Esophagus muscularis mucosa (tissue), 4 donors: ENCODE measurements at places on chromosomes 2 and 18.

DNA sequence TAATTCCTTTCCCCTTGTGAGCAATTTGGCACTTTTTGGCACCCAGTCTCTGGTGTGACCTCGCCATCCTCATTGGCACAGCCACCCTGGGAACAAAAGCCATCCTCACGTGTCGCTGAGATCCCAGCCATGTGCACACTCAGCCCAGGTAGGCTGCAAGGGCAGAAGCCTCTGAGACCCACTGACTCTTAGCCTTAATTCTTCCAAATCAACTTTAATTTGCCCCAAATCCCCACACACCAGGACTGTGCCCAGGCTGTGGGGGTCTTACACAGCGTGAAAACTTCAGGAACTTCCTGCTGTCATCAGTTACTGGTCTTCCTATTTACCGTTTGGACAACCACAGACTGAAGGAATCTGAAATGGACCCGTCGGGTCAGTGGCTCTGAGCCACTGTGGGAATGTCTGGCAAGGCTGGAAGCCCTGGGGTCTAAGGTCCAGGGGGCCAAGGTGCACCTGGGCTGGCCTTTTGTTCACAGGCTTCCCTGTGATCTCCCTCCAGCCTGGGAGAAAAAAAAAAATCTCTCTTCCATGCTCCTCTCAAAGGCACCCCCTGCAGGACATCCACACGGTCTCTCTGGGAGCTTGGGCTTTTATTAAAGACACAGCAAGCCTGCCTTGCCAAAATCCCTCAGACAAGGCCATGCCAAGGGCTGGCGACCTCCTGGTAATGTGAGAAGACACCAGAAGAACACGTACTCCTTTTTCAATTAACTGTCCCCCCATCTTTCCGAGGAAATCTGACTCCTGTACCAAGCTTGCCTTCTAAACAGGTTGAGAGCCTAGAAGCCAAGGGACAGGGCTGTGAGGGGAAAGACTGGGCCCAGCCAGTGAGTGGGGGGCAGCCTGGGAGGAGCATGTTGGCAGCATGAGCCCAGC is 42.1 kb upstream of the LAPTM4A start:
- H3K4me3 ChIP-seq: no peak overlapping the region
- peaks cover 21% of the 10 kb centered on the region for H3K4me1 ChIP-seq
- DNase-seq: no peak
- no peak overlapping the region for H3K27ac ChIP-seq
- no peaks in the 10 kb centered on the region for H3K36me3 ChIP-seq

- H3K4me3 ChIP-seq: no peak overlapping the region
Observed at GRCh38 chr2:177093371-177093770, 119.2 kb upstream of the HNRNPA3 start.

GRCh38 chr2:88657131-88657530 is 29.9 kb upstream of the EIF2AK3 start:
- no peaks in the 10 kb centered on the region for H3K27me3 ChIP-seq
- DNase-seq: no peak
- H3K4me3 ChIP-seq: no peak overlapping the region
- H3K4me1 ChIP-seq: peaks cover 9% of the 10 kb centered on the region
- H3K27ac ChIP-seq: no peak overlapping the region
- no peaks in the 10 kb centered on the region for H3K36me3 ChIP-seq

DNA sequence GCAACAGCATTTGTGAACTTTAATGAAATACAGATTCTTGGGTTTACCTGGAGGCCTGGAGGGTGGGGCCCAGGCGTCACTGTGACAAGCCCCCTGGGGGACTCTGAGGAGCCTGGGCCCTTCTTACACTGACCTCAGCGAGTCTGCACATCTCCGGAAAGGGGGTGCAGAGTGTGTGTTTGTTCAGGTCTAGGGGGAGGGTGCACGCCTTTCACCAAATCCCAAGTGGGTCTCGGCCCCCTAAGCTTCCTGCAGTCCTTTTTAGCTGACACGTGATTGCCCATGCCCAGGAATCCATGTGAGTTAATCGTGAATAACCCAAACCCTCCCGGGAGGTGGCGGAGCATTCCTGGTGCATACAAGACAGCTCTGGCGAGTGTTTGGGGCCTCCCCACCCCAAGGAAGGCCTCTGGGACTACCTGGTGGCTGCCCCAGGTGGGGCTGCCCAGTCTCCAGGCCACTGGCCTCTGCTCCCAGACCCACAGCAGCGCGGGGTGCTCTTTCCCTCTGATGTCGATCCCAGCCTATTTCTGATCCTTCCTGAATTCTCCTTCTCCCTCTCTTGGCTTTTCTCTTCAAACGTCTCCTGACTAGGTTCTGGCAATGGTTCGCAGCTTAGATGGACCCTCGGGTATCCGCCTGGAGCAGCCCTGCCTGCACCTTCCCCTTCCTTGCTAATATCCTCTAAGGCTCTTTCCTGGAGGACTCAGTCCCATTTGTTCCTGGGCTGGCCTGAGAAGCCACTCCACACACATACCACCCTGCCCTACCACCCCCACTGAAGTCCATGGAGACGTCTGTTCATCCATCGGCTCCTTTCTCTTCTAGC is 10.0 kb downstream of the NGEF start:
- H3K27ac ChIP-seq: no peak overlapping the region
- no peak for DNase-seq
- H3K4me1 ChIP-seq: no peaks in the 10 kb centered on the region
- no peaks in the 10 kb centered on the region for H3K36me3 ChIP-seq
- H3K27me3 ChIP-seq: peaks cover 9% of the 10 kb centered on the region

DNA sequence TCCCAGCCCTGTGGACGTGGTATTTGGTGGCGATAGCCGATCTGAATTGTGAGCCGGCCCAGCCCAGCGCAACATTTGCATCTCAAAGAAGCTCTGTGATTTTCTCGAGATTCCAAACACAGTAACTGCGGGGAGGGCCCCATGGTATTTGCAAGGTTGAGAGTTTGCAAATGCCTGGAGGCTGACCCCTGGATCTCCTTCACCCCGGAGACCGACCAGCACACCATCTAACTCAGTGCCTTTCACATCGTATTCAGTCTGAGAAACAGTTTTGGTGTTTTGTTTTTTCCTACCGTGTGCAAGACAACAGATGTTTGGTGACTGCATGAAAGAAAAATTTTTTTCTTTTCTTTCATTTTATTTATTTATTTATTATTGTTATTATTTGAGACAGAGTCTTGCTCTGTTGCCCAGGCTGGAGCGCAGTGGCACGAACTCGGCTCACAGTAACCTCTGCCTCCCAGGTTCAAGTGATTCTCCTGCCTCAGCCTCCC is 40.3 kb downstream of the MYCN start:
- H3K27me3 ChIP-seq: no peaks in the 10 kb centered on the region
- H3K27ac ChIP-seq: no peak overlapping the region
- no peaks in the 10 kb centered on the region for H3K36me3 ChIP-seq
- peaks cover 18% of the 10 kb centered on the region for H3K4me1 ChIP-seq

DNA sequence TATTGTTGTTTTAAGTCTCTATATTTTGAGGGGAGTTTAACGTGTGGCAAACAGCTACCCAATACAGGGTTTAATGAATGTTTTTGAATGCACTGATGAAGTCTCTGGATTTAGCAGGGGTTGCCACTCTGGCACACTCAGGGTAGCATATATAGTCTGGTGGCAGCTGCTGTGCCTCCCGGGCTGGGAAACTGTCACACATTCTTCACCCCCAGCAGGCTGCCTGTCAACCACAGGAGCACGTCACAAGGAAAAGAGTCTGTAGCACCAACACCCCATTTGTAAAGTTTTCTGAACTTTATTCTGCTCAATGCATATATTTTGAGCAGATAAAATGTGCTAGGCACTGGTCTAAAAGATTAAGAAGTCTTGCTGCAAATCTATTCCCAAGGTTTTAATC is 39.3 kb downstream of the NGEF start:
- no peaks in the 10 kb centered on the region for H3K36me3 ChIP-seq
- H3K4me3 ChIP-seq: no peak overlapping the region
- no peaks in the 10 kb centered on the region for H3K27me3 ChIP-seq
- H3K27ac ChIP-seq: no peak overlapping the region

DNA sequence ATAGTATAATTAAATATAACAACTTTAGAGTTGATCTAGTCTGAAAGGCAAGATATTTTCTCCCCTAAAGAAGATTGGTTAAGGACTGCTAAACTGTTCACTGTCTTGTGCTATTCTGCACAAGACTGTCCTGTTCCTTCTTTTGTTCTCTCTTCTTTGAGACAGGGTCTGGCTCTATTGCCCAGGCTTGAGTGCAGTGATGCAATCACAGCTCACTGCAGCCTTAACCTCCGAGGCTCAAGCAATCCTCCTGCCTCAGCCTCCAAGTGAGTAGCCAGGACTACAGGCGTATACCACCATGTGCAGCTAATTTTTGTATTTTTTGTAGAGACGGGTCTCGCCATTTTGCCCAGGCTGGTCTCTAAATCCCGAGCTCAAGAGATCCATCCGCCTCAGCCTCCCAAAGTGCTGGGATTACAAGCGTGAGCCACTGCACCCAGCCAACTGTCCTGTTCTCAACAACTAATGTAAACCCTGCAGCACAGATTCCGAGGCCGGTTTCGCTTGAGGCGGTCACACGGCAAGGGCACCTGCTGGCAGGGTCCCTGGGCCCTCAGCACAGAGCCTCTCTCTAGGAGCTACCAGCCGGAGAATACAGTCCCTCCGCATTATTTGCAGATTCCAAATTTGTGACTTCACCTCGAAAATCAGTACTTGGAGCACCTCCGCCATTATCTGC is 16.4 kb downstream of the PXDN start:
- H3K27ac ChIP-seq: no peak overlapping the region
- peaks cover 42% of the 10 kb centered on the region for H3K4me1 ChIP-seq
- no peaks in the 10 kb centered on the region for H3K36me3 ChIP-seq
- H3K27me3 ChIP-seq: no peaks in the 10 kb centered on the region

DNA sequence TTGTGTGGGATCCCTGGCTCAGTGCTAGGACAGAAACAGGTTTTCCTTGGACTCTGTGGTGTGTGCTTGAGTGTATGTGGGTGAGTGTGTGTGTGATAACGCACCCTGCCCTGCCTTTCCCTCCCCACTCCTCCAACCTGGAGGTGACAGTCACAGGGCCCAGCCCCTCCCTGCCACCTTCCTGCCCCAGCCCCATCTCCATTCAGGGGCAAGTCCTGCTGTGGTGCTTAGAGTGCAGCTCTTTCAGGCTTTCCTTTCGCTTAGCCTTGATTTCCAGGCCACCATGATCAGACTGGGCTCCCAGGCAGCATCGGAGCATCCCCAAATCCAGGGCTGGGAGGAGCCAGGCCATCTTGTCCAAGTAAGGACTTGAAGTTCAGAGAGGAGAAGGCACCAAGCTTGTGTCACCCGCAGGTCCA is 185.2 kb downstream of the ZFP36L2 start:
- H3K27me3 ChIP-seq: no peaks in the 10 kb centered on the region
- no peak overlapping the region for H3K4me3 ChIP-seq

DNA sequence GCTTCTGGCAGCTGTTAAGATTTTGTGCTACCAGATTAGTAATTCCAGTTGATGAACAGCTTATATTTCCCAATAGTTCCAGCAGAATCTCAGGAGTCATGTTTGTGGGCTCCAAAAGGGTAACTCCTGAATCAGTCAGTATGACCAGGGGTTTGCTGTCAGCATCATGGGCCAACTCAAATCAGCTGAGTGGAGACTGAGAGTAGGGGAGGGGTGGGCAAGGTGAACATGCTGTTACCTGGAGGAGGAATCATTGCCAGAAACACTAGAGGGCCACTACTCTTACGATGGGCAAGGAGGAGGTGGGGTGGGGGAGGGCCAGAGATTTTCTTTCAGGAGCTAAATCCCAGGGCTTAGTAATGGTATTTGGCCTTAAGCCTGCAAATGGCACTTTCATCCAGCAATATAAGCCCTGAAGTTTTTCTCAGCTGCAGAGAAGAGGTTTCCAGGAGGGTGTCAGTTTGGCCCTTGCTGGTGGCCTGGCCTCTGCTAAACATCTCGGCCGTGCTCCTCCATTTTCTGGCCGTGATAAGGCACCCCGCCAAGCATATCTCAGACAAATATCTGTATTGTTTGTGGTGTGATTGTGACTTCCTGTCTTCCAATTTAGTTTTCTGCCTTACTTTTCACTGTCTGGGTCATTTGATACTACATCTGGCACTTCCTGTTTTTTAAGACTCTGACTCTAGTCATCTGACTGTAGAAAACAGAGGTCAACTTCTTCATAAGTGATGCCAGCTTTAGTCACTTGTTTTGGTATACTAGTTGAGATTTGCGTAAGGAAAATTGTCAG is 120.5 kb upstream of the CXCR4 start:
- H3K27me3 ChIP-seq: no peaks in the 10 kb centered on the region
- H3K4me1 ChIP-seq: peaks cover 39% of the 10 kb centered on the region
- H3K4me3 ChIP-seq: no peak overlapping the region
- DNase-seq: no peak
- H3K27ac ChIP-seq: peak overlapping the region; percentile 28
- H3K36me3 ChIP-seq: no peaks in the 10 kb centered on the region

DNA sequence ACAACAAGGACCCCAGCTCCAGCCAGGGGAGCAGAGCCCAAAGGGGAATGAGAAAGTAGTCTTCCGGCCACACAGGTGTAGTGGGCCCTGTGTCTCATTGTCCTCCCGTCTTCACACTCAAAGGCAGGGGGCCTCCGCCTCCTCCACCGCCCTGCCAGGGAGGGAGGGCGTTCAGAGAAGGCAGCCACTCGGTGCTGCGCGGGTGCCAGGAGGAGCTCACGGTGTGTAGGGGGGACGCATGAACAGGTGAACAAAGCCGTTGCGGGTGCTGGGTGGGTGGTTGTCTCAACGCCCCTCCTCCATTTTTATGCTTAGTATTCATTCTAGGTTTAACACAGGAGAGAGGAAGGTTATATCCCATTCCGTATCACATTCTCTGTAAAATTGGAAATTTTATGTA is 36.7 kb downstream of the SH3BP4 start:
- H3K36me3 ChIP-seq: no peaks in the 10 kb centered on the region
- no peak overlapping the region for H3K4me3 ChIP-seq
- no peak for DNase-seq

DNA sequence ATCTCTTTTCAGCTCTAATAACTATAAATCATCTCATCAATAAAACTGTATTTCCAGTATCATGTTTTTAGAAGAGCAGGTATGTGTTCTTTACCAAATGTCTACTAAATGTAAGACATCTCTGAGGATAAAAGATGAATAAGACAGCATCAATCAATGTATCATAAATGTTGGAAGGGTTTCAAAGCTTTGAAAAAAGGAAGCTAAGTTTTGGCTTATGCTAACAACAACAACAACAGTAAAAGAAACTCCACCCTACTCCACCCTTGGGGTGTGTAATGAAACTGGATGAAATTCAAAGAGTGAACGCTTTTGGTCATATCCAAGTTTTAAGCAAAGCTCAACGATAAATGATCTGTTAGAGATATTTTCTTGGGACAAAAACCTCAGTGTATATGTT is 17.1 kb downstream of the PRKD3 start:
- H3K4me1 ChIP-seq: peaks cover 37% of the 10 kb centered on the region
- H3K27me3 ChIP-seq: no peaks in the 10 kb centered on the region
- no peak overlapping the region for H3K4me3 ChIP-seq
- DNase-seq: no peak
